Neural crest cell (in vitro differentiated cells): ENCODE measurements at places on chromosomes 7 and 10. TPM values are rescaled to one million over a fixed set of nuclear protein-coding genes. Genes with fewer than 3 reads are reported as not detected.

- no peak for DNase-seq
Observed at GRCh38 chr10:93596539-93596938, 4.5 kb downstream of the RBP4 start.

DNA sequence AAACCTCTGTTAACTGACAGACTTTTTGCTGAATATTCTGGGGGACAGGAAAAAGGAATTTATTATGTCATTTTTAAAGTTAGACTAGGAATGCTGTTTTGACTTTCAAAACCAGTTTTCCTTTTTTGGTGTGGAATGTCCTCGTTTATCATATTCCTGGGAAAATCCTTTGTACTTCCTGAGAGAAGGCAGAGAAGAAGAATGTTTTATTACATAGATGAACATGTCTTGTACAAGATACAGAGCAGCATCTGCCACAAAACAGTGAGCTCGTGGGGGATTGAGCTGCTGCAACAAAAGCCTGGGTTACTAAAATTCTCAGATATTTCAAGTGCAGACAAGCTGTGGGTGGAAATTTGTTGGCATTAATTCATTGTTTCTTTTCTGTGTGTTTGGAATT lies 20.2 kb downstream of the MCU start:
- DNase-seq = no peak

DNA sequence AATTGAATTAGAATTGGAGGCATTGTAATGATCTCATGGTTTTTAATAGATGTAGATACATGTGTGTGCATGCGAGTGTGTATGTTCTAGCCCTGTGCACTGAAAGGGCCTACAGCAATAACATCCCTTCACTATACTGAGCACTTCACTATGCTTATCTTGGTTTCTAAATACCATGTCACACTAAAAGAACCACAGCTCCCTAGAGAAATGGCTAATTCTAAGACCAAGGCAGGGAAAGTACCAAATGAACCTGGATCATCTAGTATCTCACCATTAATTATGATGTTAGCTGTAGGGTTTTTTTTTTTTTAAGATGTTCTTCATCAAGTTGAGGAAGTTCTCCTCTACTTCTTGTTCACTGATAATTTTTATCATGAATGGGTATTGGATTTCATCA lies 55.1 kb downstream of the HECTD2 start:
- DNase-seq = no peak

GRCh38 chr7:111845853-111846252 lies 283.6 kb upstream of the IMMP2L start:
- DNase-seq = no peak

- no peak for DNase-seq
Observed at GRCh38 chr7:155073922-155074321, 3.8 kb downstream of the HTR5A start.

- DNase-seq = peak; percentile 14
Observed at GRCh38 chr10:82811621-82812020, 936.6 kb downstream of the NRG3 start.

Gene CCDC3
- 6.1 and 6.4 TPM in 2 replicates for total RNA-seq

- no peak for DNase-seq
Observed at GRCh38 chr7:146146831-146147486, 30.4 kb downstream of the CNTNAP2 start.

DNA sequence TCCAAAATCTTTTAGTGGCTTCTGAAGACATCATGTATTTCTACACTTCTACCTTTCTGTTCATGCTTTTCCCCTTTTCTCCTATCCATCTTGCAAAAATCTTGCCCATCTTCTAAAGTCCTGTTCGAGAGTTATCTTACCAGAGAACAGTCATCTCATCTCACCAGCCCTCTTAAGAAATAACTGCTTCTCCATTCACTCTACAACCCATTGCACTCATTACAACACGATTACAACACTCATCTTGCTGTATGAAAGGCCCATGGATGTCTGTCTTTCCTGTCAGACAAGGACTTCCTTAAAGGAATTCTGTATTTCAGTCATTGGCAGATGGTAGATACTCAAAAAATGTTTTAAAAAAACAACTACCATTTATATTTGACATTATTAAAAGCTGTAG lies 30.8 kb downstream of the ZNF438 start:
- DNase-seq = no peak

DNA sequence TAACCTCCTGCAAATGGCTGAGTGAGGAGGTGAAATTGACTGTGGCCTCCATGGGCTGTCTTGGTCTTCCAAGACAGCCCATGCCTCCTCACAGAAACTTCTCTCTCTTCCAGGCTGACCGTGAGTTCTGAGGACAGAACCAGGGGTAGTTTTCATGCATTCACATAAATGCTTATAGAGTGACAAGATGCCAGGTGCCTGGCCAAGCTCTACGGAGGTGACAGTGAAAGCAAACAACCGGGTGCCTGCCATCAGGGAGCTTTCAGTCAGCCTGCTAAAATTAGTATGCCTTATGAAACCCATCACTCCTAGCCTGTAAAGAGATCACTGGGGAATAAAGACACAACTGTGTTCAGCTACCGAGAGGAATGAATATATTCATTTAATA lies 919 bp upstream of the RHOBTB1 start:
- DNase-seq = no peak

- no peak for DNase-seq
Observed at GRCh38 chr7:40964610-40965009, 738.3 kb downstream of the INHBA start.

Gene PTF1A
- 0.16 TPM in 1 of 2 replicates, not detected in the other for total RNA-seq

DNA sequence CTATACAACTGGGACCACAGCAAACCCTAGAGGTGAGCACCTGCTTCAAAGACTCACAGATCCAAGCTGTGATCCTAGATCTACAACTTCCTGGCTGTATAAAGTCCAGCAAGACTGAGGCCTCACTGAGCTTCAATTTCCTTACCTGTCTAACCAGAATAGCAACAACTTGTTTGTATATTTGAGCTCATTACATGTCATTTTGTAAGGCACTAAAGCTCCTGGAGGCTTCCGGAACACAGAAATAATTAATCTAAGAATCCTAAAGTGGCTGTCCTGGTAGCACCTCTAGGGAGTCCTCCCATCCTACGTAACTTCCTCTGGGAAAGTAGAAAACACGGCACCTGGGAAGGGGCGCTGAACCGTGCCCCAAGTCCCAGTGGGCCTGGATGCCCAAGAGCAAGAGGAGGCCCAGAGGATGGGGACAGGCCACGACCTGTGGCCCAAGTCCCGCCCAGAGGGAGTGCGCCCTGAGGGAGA lies 39.4 kb downstream of the HK1 start:
- no peak for DNase-seq

DNA sequence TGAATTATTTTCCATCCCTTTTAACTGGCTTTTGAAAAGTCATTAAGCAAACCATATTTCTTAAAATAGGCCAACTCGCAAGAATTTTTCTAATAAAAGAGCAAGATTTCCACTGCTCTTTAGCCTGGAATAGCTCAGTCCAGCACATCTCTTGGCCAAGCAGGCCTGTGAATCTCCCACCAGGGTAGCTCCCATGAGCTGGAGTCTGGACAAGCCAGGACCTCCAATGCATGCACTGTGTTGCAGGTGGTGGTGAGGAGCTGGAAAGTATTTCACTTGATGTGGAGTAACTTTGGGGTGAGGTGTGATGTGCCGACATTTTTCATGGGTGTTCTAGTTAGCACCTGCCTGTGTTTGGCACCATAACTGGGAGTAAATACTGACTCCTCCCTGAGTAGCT lies 117.3 kb upstream of the TBX20 start:
- DNase-seq = no peak

DNA sequence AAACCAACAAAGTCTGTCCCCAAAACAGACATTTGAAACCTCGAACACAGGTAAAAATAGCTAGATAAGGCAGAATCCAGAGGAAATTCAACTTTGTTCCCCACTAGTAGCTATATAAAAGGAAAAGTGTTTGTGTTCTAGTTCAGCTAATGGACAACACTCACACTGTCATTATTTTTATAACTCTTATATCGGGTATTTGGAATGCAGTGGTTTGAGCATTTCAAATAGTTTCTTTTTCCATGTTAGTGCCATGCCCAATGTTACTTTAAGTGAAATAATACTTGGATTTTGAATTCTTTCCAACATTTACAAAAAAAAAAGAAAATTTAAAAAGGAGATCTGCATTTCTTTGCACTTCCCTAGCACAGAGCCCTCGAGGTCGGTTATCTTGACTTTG lies 213.6 kb downstream of the DOCK4 start:
- DNase-seq = no peak

- no peak for DNase-seq
Observed at GRCh38 chr10:20993389-20993788, 96.3 kb upstream of the NEBL start.

Gene FAM25G
- total RNA-seq = not detected in 2 replicates

GRCh38 chr7:48225101-48225500 lies 53.8 kb downstream of the ABCA13 start:
- no peak for DNase-seq

Gene PLEKHS1
- not detected in 2 replicates for total RNA-seq

Gene AP1S1
- 78.8 and 90.1 TPM in 2 replicates for total RNA-seq

Gene NUDT13
- total RNA-seq = 3.4 and 4.6 TPM in 2 replicates

- no peak for DNase-seq
Observed at GRCh38 chr7:92769394-92769699, 67.0 kb downstream of the CDK6 start.

Gene INA
- total RNA-seq = 36.4 and 39.7 TPM in 2 replicates

DNA sequence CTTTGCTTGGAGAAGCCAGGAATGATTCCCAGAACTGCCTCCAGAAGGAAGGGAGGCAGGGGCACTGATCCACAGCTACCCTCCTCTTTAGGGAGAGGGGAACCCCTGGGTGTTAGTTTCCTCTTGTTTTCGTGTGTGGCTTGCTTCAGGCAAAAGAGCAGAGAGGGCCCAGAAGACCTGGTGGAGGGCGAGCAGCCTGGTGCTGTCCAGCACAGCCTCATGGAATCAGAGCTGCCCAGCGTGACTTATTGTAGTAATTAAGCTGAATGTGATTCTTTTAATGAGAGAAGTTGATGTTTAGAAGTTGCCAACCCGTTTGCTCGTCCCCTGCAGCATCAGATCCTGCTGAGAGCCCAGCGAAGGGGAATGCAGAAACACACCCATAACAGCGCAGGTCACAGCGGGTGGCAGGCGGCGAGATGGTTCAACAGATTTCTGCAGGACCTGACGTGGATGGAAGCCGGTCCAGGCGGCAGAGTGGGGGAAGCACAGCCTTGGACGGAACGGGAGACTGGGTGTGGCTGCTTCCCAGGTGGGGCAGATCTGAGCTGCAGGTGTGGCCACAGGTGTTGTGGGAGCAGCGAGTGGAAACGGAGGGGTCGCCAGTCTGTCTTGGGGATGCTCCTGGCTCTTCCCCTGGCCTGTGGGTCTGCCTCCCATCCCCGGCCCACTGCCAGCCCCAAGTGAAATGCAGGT lies 53.7 kb upstream of the SHH start:
- no peak for DNase-seq

DNA sequence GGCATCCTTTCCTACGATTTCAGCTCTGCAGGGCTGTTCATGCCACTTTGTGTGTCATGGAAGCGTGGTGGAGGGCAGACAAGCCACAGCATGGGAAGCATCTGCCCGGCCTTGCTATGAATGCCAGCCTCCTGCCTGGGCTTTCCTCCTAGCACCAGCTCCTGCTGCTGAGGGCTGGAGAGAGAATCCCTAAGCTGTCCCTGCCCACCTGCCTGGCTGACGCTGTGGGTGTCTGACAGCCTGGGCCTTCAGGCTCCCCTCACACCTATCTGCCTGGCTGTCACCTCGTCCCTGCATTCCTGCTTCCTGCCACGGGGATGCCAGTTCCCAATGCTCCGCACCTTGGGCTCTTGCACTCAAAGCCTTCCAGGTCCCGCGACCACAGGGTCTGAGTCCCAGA lies 606.5 kb upstream of the MGMT start:
- no peak for DNase-seq

GRCh38 chr7:10803720-10804119 lies 170.0 kb upstream of the PHF14 start:
- no peak for DNase-seq

DNA sequence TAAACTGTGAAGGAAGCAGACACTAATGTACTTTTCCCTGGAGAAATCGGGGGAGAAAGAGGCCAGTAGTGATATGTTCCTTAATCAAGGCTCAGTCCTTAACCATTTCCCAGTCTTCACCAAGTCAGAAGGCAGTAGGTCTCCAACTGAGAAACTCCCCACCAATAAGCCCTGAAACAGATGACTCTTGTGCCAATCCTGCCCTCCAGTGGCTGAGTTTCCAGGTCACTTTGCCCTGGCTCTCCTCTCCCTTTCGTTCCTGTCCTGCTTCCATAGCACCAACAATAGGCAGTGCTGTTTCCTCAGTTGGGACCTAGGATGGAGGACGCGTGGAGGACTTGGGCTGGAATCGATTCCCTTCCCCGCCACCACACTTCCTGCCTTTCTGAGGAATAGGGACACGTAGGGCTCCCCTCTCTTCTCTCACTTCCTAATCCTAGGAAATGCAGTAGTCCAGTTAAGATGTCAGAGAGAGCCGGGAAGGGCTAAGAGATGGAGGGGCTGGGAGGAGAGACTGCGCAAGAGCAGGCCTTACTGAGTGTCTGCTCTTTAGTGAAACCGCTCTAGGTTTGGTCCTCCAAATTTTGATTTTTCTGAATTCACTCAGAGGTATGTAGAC lies 23.4 kb downstream of the ATOH7 start:
- DNase-seq = peak; percentile 51

Gene CFTR
- total RNA-seq = not detected in 2 replicates

Gene NPTX2
- 15.9 and 16.3 TPM in 2 replicates for total RNA-seq

Gene GRB10
- 86.0 and 93.0 TPM in 2 replicates for total RNA-seq

Gene CDK14
- total RNA-seq = 42.2 and 49.6 TPM in 2 replicates
